NCI-H2227 treated with DMSO at 0.1 percent for 48 hours (cell line): ENCODE measurements at places on chromosomes 5 and 9.
A peak's percentile ranks its signal among the peaks of the same experiment; 100 is the strongest.

GRCh38 chr5:42285230-42285629 is 138.0 kb upstream of the GHR start:
- DNase-seq: no peak

GRCh38 chr5:112685931-112686330 is 51.8 kb upstream of the APC start:
- DNase-seq: no peak

DNA sequence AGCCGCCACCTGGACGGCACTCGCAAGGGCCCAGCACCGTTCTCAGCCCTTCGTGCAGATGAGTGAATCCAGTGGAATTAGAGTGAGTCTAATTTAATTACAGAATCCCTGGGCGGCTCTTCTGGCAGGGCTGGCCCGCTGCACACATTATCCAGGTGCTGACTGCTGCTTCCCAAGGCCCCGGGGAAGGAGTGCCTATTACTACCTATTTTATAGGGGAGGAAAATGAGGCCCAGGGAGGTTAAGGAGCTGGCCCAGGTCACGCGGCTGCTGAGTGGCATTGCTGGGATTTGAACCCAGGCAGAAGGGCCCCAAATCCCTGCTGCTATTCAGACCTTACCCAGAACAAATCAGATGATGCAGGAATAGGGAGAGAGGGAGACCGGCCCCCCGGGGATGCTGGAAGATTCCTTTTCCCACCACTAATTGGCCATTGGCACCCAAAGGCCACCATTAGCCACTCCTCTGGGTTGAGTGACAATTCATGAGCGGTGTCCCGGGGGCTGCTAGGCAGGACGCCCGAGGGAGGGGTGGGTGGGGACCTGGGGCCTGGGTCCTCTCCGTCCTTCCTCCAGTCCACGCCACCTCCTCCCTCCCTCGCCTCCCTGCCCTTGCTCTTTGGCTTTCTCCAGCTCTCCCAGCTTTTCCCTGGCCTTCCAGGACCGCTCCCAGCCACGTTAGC is 10.3 kb upstream of the QRFP start:
- DNase-seq: no peak

- peak; percentile 64 for DNase-seq
Observed at GRCh38 chr5:88675168-88675707, 207.7 kb downstream of the MEF2C start.

DNA sequence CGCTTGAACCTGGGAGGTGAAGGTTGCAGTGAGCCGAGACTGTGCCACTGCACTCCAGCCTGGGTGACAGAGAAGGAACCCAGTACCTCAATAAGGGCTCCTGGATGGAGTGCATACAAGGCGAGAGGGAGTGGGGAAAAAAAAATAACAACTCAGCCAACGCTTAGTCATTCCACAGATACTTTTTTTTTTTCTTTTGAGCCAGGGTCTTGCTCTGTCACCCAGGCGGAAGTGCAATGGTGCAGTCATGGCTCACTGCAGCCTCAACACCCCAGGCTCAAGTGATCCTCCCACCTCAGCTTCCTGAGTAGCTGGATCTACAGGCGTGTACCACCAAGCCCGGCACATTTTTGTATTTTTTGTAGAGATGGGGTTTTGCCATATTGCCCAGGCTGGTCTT is 59.5 kb upstream of the GGTA1 start:
- no peak for DNase-seq

DNA sequence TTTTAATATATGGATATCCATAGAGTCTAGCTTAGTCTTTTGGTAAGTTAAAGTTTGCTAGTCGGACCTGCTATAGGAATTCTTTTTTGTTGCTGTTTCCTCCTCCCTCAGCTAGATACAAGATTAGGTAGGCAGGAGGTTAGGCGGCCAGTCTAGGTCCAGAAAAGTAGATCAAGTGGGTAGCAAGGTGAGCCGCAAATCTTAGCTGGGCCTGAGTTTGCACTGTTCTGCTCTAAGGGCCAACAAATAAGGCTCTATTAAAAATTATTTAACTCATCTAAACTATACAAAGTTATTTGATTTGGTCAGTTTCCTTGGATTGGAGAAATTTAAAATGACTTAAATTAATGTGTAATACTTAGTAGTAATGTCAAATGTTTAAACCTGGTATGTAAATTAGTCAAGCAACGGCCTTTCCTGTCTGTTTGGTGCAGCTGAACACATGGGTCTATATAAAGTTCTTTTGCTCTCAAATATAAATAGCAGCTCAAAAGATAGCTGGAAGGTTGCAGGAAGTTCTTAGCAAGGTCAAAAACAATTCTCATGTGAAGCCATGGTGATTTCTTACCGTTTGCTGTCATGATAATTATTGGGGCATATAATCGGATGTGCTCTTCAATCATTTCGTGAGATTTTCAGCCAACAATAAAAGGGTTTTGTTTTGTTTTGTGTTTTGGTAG is 72.0 kb downstream of the PRKACG start:
- no peak for DNase-seq

DNA sequence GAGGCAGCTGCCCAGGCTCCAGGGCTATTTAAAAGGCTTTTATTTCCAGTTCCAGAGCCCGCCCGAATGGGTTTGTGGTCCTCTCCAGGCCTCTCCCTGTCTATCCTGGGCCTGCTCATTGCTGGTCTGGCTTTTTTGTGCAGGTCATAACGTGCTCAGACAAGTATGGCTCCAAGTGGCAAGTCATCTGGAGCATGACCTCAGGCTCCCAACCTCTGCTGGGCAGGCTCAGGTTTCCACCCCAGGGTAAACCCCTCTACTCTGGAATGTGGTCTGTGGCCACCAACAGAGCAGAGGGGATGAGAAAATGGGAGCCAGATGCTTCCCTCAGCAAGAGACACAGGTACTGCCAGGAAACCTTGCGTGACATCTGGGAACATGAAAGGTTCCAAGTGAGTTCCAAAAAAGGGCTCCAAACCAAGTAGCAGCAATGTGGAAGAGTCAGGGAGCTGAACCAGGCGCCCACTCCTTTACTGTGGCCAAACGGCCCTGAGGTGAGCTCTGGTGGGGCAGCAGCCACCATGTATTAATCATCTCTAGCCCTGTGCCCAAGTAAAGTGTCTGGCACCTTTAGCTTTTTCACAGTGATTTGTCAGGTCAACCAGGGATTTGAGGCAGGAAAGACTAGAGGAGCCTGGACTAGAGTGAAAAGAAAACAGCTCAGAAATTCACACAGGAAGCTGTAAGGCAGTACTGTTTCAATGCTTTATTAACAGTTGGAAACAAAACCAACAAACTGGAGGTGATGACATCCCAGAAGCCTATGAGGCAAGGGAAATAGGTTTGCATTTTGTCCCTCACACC is 25.7 kb downstream of the PCDHGC5 start:
- no peak for DNase-seq

- DNase-seq: no peak
Observed at GRCh38 chr5:119470105-119470763, 17.9 kb downstream of the HSD17B4 start.

GRCh38 chr5:137478043-137478442 is 21.1 kb downstream of the SPOCK1 start:
- DNase-seq: no peak

DNA sequence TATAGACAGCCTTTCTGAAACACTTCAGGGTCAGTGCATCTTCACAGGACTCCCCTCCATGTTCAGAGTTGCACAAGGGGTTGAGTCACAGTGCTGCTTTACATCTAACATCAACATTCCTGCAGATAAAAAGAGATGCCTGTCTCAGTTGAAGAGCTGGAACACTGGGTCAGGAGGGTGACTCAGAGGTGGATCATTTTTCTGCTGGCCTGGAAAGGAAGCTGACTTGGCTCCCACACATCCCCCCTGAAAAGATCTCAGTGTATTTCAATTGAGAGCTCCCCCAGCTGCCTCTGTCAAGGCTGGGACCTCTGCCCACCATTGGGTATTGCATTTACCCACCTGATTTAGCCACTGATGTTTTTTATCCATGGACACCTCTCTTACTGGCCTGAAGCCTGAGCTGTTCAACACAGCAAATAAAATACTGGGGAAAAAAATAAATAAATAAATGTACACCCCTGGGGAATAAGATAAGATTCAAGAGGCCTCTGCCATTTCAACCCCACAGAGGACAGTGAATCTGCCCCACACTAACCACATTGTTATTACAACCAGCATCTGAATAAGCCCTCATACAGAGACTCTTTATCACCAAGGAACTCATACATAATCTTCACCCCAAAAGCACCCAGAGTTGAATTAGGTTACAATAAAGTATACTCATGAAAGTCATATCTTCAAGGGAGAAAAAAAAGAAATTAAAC is 716.4 kb downstream of the SEMA5A start:
- no peak for DNase-seq

DNA sequence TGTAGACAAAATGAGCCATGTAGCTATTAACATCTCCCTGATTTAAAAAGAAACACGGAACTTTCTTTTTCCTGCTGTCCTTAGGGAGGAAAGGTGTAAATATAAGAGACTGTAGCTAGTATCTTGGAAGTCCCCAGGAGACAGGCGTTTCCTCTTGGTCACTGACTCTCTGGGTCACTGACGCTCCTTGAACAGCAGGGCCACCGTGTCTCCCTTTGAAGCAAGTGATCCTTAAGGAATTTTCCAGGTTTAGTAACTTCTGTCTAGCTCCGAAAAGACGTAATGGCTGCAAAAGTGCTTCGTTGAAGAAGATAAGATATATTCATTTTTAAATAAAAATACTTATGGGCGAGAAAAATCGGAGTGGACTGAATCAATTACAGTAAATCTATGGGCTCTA is 745 bp upstream of the CLTA start:
- no peak for DNase-seq

DNA sequence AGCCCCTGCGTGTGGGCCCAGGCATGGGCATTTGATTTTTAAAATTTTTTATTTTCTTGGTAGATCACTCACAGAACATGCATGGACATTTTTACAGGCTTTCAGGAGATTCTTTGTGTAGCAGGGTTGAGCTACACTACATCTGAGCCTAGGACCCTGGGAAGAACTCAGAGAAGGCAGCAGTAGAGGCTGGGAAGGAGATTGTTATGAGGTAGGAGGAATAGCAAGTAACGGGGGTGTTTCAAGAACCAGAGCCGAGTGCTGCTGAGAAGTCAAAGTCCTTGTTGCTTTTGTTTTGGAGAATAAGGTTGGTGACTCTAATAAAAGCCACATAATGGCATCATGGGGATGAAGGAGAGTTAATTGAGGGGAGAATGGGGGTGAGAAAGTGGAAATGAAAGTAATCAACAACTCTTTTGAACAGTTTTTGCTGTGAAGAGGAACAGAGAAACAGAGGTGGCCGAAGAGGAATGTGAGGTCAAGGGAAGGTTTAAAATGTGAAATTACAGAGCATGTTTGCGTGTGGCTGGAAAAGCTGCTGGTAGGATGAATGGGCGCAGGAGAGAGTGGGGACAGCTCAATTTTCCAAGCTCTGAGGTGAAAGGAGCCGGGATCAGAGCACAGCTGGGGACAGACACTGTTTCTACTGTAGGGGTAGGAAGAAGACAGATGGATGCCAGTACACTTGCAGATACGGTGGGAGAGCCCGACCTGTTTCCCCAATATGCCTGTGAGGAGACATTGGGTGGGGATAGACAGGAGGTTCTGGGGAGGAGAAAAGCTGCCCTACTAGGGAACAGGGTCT is 4.7 kb upstream of the PDLIM7 start:
- no peak for DNase-seq

DNA sequence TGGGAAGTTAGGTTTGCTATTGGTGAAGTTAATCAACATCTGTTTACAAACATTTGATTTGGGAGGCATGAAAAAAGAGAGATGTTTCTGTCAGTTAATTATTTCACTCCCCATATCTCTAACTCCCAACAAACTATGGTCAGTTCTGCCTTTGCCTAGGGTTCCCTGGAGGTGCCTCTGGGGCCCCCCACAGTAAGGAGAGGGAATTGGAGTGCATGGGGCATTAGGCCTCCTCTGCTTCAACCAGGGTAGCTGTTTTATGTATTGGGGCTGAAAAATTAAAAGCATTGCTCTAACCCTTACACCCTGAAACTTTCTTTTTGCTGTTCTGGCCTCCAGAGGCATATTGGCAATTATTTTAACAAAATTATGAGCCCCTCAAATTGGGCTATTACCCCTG is 32.3 kb downstream of the RUSC2 start:
- no peak for DNase-seq

DNA sequence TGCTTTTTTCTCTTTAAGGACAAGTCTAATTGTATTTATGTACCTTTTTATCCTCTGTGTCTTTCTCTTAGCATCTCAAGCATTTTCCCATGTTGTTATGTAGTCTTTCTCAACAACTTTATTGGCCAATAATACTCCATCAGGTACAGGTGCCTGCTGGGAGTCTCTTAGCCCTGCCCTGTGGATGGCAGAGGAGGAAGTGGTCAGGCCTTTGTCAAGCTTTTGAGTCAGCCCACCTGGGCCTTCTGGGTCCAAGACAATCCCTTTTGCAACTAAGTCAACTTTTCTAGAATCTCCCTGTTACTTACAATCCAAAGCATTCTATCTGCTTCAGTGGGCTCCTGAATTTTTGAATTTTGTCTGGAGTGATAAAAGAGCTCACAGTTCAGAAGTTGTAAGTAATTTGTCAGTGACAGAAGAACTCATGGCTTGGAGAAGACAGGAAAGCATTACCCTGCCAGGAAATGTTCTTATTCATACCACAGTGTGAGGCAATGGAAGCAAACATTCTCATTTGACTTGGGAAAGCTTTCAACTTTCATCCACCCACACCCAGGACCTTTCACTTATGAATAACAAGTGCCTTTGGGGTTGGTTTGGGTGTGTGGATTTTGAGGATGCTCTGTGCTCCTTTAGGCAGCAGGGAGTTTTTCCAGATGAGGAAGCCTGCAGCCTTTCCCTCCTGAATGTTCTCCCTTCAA is 200.0 kb upstream of the S1PR3 start:
- DNase-seq: no peak

DNA sequence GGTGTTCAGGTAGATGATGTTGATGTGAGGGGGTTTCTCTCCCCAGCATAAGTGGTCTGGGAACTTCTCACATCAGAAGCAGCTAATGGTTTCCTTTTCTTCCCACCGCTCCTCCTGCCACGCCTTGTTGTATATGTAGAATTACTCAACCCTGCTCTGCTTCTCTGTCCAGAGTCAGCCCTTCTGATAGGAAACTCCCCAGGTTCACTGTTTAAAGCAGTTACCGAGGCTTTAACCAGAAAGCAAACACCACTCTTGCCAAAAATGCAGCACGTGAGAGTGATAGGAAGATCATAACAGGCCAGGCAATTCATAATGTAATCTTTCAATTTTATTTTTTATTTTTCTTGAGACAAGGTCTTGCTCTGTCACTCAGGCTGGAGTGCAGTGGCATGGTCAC is 10.5 kb upstream of the TMEM252 start:
- no peak for DNase-seq

DNA sequence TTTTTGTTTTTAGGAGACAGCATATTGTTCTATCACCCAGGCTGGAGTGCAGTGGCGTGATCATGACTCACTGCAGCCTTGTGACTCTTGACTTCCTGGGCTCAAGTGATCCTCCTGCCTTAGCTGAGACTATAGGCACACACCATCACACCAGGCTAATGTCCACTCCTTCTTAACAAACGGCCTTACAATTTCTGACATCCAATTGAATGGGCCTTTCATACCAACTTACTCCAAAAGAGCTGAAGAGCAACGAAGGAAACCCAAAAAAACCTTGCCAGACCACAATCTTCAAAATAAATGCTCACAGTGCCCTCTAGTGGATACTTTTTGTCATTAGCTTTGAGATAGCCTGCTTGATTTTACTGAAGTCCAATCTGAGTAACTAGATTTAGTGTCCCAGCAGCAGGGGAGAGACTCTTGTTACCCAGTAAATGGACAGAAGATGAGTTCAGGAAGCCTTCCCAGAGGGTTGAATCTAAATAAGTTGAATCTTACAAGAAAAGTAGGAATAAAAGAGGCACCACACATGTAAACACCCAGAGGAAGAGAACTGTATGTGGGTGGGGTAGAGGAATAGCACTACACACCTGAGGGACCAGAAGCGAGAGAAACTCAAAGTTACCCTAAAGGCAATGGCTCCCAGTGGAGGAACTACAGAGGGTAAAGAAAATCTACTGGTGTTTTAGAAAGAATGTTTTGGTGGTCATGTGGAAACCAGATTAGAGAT is 9.3 kb downstream of the ZNF622 start:
- peak; percentile 60 for DNase-seq
